Osteoblast (primary cell): ENCODE measurements at places on chromosomes 7 and 10. TPM values are rescaled to one million over a fixed set of nuclear protein-coding genes. Genes with fewer than 3 reads are reported as not detected.

DNA sequence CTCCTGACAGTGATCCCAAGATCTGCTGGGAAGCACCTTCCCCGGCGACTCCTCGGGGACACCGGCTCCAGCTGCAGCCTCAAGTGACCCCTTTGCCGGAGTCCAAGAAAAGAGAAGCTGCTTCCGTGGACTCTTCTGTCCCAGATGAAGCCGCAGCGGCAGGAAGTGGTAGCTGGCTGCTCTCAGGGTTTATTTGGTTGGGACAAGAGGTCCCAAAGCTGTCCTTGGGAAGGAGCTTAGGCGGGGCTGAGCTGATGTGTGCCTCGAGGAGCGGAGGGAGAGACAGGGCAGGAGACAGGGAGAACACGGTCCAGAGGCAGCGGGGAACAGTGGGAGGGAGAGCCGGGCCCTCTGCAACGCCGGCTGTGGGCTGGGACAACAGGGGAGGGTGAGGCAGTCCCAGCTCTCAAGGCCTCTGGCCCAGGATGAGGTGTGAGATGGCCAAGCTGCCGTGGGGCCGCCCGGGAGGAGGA, 13.1 kb upstream of the FAM20C start:
- peaks cover under 1% of the 10 kb centered on the region for H3K4me1 ChIP-seq
- H3K27me3 ChIP-seq, result peaks cover 42% of the 10 kb centered on the region
- no peak overlapping the region for H3K4me3 ChIP-seq
- DNase-seq, result peak; percentile 94
- no peak overlapping the region for H3K27ac ChIP-seq
- no peaks in the 10 kb centered on the region for H3K36me3 ChIP-seq

GRCh38 chr7:68309271-68309670, 1289.0 kb upstream of the AUTS2 start:
- no peak for DNase-seq
- H3K4me1 ChIP-seq, result no peaks in the 10 kb centered on the region
- H3K27me3 ChIP-seq, result no peaks in the 10 kb centered on the region
- H3K27ac ChIP-seq, result no peak overlapping the region
- H3K36me3 ChIP-seq, result no peaks in the 10 kb centered on the region
- no peak overlapping the region for H3K4me3 ChIP-seq

DNA sequence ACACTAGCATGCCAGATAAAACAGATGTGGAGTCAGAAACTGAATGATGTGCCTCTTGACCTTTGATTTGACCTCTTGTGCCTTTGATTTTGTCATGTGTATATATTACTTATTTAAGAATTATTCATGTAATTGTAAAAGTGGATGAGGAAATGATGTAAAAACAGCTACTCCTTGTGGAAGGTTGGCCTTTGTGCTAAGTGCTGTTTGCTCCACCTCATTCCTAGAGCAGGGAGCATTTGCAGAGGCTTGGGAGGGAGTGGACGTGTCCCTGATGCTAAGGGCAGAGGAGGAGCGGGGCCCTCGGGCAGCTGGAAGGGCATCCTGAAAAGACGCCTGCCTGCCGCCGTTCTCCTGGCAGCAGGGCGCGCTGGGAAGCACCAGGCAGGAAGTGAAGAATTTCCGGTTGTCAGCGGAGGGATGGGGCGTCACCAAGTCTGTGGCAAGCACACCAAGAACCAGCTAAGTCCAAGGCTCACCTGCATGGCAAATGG, 197.6 kb upstream of the ZNF32 start:
- H3K27me3 ChIP-seq, result no peaks in the 10 kb centered on the region
- no peaks in the 10 kb centered on the region for H3K36me3 ChIP-seq
- DNase-seq, result no peak
- peaks cover 43% of the 10 kb centered on the region for H3K4me1 ChIP-seq
- peak overlapping the region; percentile 55 for H3K4me3 ChIP-seq
- H3K27ac ChIP-seq, result peak overlapping the region; percentile 79

Gene ASIC3
- under 0.01 and 0.29 TPM in 2 replicates for total RNA-seq

Gene ARMH3
- 9.1 and 9.4 TPM in 2 replicates for total RNA-seq

Gene IRF5
- total RNA-seq, result under 0.01 TPM in 2 replicates

Gene FXYD4
- total RNA-seq, result not detected in 2 replicates
